ENCODE measurements at places on chromosomes 7 and 10.

GRCh38 chr10:74738985-74739567 lies 87.3 kb upstream of the KAT6B start:
- H3K36me3 ChIP-seq, result no peaks in the 10 kb centered on the region
- peak overlapping the region; percentile 91 for H3K27ac ChIP-seq
- H3K27me3 ChIP-seq, result no peaks in the 10 kb centered on the region
- DNase-seq, result peak; percentile 97
- peaks cover 24% of the 10 kb centered on the region for H3K4me1 ChIP-seq

DNA sequence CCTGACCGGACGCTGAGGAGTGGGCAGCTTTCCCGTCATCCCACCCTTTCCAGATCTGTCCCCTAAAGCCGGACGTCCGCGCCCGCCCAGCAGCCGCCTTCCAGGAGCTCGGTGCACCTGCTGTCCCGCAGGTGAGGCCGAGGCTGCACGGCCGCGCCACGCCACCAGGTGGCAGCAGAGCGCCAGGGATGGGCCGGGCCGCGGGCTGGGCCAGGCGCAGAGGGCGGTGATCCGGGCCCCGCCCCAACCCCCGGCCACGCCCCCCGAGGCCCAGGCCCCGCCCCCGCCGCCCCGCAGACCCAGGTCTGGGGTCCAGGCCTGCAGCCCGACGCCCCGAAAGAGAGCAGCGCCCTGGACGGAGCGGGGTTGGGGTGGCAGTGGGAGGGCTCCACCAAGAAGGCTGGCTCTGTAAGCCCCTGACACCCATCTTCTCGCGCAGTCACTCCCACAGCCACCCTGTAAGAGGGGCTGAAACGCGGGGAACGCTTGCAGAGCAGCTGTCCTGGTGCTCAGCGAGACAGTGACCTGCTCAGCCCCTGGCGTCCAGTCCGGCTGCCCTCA lies 32.2 kb downstream of the FOXL3 start:
- no peak overlapping the region for H3K4me3 ChIP-seq
- H3K4me1 ChIP-seq, result no peaks in the 10 kb centered on the region
- DNase-seq, result peak; percentile 18
- H3K27me3 ChIP-seq, result no peaks in the 10 kb centered on the region

DNA sequence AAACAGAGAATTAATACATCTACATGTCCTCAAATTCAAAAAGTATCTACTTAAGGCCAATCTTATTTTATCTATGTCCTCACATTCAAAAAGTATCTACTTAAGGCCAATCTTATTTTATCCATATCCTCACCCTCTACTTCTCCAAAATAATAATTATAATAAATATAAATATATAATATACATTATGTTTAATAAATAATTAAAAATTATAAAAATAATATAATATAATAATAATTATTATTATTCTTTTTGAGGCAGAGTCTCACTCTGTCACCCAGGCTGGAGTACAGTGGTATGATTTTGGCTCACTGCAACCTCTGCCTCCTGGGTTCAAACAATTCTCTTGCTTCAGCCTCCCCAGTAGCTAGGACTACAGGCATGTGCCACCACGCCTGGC lies 784.9 kb downstream of the DNAJB9 start:
- no peaks in the 10 kb centered on the region for H3K27me3 ChIP-seq
- H3K27ac ChIP-seq, result no peak overlapping the region
- DNase-seq, result no peak
- no peaks in the 10 kb centered on the region for H3K36me3 ChIP-seq
- H3K4me3 ChIP-seq, result no peak overlapping the region
- no peaks in the 10 kb centered on the region for H3K4me1 ChIP-seq

- peaks cover 12% of the 10 kb centered on the region for H3K27me3 ChIP-seq
- no peak for DNase-seq
- no peaks in the 10 kb centered on the region for H3K4me1 ChIP-seq
- H3K4me3 ChIP-seq, result no peak overlapping the region
Measured at GRCh38 chr10:89204621-89205185, 2.4 kb downstream of the CH25H start.

DNA sequence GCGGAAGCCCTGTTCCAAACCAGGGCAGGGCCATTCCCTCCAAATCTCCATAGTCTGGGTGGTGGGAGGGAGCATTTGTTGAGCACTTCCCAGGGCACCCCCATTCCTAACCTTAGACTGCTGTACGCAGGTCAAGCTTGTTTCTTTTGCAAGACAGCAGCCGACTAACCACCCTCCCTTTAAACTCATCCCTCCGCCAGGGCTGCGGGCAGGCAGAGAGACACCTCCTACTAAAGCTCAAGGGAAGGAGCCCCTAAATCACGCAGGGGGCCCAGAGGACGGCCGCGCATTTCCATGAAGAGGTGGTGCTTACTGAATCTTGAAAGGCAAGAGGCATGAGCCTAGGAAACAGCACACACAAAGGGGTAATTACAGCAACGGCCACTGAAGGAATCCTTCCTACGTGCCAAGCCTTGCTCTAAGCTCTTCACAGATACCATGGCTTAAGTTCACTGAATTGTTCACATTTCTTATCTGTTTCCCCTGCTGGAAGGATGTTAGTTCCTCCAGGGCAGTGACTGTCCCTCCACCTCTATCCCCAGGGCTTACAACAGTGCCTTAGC lies 90.0 kb downstream of the PROSER2 start:
- no peak overlapping the region for H3K4me3 ChIP-seq
- no peaks in the 10 kb centered on the region for H3K27me3 ChIP-seq
- H3K4me1 ChIP-seq, result no peaks in the 10 kb centered on the region
- H3K36me3 ChIP-seq, result no peaks in the 10 kb centered on the region
- DNase-seq, result no peak
- H3K27ac ChIP-seq, result no peak overlapping the region

GRCh38 chr10:83961620-83962019 lies 177.7 kb upstream of the GHITM start:
- no peaks in the 10 kb centered on the region for H3K4me1 ChIP-seq
- H3K36me3 ChIP-seq, result no peaks in the 10 kb centered on the region
- no peak overlapping the region for H3K27ac ChIP-seq
- no peak for DNase-seq
- no peaks in the 10 kb centered on the region for H3K27me3 ChIP-seq
